GM03348 (cell line): ENCODE measurements at places on chromosomes 2 and 18.

DNA sequence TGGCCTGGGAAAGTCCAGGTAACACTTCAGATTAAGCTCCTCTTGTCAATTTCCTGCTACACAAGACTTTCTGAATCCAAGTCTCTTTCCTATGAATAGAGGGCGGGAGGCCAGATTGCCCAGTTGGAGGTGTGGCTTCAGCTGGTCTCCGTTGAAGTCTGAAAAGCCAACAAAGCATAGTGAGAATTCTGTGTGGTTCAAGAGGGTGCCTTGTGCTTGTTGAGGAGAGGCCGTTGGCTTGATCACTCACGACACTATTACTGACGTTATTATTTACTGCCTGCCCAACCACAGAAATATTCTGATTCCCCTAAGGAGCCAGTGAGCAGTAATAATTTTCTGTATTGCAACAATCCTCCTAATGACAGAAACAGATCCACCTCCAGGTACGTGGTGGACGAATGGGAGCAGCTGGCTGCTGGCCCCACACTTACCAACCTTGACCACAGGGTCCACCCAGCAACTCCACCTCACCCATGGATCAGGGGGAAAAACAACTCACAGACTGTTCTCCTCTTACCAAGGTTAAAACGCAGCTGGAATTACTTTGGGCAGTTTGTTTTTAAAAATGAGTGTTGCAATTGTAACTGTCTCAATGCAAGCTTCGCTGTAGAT lies 21.9 kb downstream of the NRP2 start:
- DNase-seq, result peak; percentile 33

DNA sequence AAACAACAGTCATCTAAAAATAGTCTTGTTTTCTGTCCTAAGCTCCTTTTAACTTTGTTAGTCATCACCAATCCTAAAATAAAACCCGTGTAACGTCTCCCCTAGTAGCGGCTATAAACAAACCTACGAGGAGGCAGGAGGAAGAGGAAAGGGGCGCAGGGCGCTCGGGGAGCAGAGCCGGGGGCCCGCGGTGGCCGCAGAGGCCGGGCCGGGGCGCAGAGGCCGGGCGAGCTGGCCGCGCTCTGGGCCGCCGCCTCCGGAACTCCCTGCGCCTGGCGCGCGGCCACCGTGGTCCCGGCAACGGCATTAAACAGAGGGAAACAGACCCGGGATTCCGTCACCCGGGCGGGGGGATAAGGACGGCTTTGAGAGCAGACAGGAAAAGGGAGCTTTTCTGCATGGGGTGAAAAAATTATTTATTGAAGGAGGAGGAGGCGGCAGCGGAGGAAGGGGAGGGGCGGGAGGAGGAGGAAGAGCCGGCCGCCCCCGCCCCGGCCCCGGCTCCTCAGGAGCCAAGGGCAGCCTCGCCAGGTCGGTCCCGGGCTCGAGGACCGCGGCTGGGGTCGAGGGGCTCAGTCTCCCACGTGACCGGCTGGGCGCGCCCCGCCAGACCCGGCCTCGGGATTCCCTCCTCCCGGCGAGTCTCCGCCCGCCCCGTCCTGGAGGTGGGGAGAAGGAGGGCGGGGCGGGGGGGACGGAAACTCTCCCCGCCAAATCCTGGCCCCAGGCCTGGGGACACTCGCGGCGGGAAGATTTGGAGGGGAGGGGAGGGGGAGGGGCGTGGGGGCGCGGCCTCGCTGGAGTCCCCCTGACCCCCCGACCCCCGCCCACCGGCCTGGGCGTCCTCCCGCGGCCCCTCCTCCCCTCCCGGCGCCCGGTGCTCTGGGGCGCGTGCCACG lies 1.8 kb upstream of the NFATC1 start:
- peak; percentile 94 for DNase-seq

- no peak for DNase-seq
Observed at GRCh38 chr18:25057491-25058050, 294.4 kb downstream of the ZNF521 start.

GRCh38 chr2:111990856-111991255 lies 64.2 kb upstream of the TMEM87B start:
- DNase-seq, result no peak

DNA sequence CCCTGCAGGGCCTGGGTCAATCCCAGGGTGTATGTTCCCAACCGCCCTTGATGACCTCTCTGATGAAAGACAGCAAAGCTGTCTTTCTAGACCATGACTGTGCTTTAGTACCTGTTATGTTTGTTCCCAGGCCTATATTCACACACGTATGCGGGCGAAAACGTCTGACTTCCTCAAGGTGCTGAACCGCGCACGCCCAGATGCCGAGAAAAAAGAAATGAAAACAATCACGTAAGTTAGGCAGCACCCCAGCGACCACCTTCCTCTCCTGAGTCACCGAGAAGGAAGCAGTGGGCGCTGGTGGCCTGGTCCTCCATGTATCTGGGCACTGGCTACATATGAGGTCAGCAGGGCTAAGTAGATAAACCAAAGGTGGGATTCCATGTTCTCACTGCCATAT lies 11.1 kb upstream of the GPBAR1 start:
- DNase-seq, result no peak

GRCh38 chr2:138071720-138072719 lies 107.7 kb downstream of the HNMT start:
- DNase-seq, result no peak

DNA sequence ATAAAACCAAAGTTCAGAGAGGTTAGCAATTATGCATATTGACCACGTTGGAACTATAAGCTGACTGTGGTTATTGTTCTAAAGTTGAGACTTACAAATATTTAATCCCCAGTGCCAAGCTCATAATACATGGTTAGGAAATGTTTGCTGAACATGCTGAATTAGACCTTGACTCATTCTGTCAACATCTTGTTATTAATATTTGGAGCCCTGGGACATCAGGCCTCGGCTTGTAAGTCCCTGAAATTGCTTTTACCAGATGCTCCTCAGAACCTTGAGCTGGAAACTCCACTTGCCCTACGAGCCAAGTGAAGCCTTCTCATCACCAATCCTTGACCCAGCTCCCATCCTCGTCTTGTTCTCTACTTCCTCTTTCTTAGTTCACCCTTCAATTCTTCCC lies 21.2 kb downstream of the DYNAP start:
- no peak for DNase-seq

GRCh38 chr2:71360434-71360975 lies 28.9 kb downstream of the ZNF638 start:
- DNase-seq, result no peak

DNA sequence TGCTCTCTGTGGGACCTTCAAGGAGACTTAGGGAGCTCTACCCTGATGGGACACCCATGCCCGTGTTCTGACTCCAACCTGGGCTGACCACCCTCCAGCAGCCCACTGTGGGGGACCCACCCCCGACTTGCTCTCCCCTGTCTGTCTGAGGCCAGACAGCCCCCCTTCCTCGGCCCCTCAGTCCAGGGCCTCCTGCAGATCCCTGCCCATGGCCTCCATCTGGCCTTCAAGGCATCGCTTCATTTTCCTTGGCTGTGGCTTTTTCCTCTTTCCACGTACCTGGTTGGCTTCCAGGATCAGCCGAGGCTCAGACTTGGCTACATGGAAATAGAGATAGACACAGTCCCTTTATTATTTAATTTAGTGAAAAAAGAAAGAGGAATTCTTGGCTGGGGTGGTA lies 290.0 kb downstream of the CYP26B1 start:
- DNase-seq, result no peak

GRCh38 chr2:181037922-181038321 lies 57.5 kb downstream of the UBE2E3 start:
- DNase-seq, result peak; percentile 11

GRCh38 chr2:190649798-190650390 lies 1.0 kb downstream of the NAB1 start:
- DNase-seq, result peak; percentile 17

DNA sequence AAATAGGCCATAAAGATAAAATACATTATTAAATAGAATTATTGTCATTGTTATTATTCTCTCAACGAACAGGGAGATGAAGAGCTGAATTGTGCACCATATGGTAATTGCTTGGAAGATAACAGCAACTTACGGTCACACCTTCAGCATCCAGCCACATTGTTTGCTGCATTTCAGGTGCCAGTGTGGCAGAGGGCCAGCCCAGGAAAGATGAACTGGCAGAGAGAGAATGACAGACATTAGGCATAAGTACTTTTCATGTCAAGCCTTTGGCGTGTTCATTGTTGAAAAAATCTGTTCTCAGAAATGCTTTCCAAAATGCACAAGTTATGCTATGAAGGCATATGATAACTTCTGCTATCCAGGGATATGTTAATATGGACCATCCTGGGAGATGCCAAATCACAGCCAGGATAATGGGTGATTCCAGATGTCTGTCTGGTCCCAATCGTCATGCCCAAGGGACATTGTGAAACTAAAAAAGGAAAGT lies 748.6 kb upstream of the PIK3C3 start:
- DNase-seq, result no peak

- no peak for DNase-seq
Observed at GRCh38 chr18:25231327-25231691, 120.7 kb downstream of the ZNF521 start.

GRCh38 chr2:168678153-168678853 lies 124.1 kb upstream of the NOSTRIN start:
- DNase-seq, result no peak
